Foreskin keratinocyte (primary cell): ENCODE measurements at places on chromosomes 3 and 15.

- no peak for DNase-seq
These were observed 72.9 kb downstream of the IL12A start for GRCh38 chr3:160061525-160061924.

DNA sequence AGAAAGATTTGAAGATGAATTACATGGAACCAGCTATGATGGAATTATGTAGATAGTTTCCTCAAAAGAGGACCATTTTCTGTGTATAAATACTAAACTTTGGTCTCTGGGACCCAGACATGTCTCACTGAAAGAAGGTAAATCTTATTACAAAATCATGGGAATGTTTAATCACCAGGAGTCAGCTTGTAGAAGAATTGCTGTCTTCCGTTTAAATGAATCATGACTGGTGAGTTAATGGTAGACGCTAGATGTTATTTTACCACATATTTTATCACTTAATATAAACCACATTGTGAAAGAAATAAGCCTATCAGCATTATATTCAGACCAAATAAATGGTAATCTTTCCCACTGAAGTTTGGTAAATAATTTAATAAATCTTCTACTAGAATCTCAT lies 322.3 kb upstream of the SUCLG2 start:
- DNase-seq, result no peak

- DNase-seq, result peak; percentile 2
These were observed 182.4 kb downstream of the SHQ1 start for GRCh38 chr3:72665701-72666446.

DNA sequence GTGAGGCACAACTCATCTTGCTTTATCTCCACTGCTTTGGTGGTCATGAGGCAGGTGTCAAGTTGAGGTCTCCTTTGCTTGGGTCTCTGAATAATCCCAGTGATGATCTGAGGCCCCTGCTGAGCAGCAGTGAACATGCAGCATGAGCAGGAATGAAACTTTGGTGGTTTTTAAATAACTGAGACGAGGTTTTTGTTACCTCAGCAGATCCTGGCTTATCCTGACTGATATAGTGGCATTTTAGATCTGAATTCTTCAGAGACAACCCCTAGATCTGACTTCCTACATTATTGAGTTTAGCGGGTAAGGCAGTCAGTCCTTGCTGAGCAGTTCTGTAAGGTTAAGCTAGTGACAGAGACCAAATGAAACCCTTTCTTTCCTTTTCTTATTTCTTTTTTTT lies 230.4 kb downstream of the ARRDC4 start:
- no peak for DNase-seq

DNA sequence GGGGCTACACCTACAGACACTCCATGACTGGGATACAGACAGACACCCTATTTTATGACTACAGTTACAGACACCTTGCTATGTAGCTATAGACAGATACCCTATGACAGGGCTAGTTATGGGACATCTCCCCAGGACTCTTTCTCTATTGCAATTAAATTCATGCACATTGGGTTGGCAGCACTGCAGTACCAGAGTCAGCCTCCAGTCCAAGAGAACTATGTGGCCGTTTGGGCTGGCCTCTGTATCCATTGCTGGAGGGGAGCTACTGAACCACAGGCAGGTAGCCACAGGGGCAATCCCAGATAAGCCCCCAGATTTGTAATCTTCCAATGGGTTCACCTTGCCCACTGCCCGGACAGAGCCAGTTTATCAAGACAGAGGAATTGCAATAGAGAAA lies 108.4 kb upstream of the SPATA16 start:
- DNase-seq, result no peak

DNA sequence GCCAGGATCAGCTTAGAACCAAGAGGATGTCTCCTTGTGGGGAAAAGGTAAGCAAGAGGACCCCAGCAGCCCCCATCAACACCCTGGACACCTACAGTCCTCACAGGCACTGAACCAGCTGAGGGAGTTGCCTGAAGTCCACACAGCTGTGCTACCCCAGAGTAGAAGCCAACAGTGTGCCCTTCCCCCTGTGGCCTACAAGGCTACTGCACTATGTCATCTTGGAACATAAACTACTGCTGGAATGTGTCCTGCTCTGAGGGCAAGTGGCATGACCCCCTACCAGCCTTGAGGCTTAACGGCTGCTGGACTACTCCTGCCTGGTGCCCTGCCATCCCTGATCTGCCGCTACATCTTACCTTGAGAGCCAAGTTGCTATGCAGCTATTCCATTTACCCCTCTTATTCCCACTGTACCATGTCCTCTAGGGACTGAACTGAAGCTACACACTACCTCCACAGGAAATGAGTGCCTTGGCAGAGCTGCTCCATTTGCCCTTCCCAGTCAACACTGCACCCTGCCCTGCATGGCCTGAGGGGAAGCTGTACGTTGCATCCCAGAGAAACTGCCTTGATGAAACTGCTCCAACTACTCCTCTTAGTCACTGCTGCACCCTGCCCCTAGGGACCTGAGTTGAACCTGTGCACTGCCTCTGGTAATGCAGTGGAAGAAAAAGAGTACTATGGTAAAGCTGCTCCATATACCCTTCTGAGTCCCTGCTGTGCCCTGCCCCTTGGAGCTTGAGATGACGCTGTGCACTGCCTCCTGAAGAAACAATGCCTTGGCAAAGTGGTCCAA lies 40.2 kb upstream of the ATP13A5 start:
- DNase-seq, result no peak

DNA sequence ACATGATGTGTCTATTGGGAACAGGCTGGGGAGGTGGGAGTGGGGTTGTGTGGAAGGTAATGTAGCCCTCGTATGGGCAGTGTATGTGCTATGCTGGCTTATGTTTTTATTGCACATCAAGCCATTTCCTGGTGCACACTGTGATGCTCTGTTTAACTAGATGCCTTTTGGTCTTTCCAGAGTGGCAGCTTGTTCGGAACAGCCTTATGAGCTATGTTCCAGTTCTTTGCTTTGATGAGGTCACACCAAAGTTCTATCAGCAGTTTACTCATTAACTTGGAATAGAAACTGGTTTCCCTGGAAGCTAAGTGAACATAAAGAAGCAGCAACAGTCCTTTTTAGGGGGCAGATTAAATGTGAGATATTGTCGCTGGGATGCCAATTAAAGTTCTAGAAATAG lies 133.9 kb downstream of the DIPK2A start:
- DNase-seq, result no peak

- peak; percentile 32 for DNase-seq
These were observed 43.9 kb upstream of the BHLHE40 start for GRCh38 chr3:4935347-4935746.

DNA sequence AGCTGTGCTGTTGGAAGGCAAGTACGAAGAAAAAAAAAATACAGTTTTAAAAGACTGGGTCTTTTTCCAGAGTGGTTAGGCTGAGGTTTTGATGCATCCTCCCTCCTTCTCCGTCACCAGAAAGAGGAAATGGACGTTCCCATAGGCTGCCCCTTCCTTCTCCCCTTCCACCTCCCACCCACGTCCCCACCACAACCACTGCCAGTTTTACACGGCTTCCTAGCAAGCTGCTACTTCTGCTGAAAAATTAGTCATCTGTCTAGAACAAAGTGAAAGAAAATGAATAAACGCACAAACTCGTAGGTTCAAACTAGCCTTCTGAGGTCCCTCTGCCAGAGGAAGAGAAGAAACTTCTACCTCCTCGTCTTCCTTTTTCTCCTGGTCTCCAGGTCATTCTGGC lies 71.6 kb upstream of the RPL35A start:
- DNase-seq, result no peak
